ENCODE measurements at places on chromosomes 7 and 10. TPM values are rescaled to one million over a fixed set of nuclear protein-coding genes. Genes with fewer than 3 reads are reported as not detected.

Gene COX15
- 34.2 TPM for total RNA-seq

Gene C10orf143
- total RNA-seq, result under 0.01 TPM

Gene C10orf105
- not detected for total RNA-seq

Gene VGF
- 0.53 TPM for total RNA-seq

Gene TRPV5
- not detected for total RNA-seq

Gene NAT16
- total RNA-seq, result not detected
